ENCODE measurements at places on chromosomes 6 and 20. TPM values are rescaled to one million over a fixed set of nuclear protein-coding genes. Genes with fewer than 3 reads are reported as not detected.

- DNase-seq = no peak
Observed at GRCh38 chr6:56364431-56364826, 117.0 kb upstream of the COL21A1 start.

The PTPN1 gene
- total RNA-seq = 22.8 TPM

GRCh38 chr6:12420626-12421025, 130.5 kb downstream of the EDN1 start:
- DNase-seq = peak; percentile 21

- no peak for DNase-seq
Observed at GRCh38 chr20:18263723-18264122, 24.6 kb upstream of the ZNF133 start.

The CDH22 gene
- total RNA-seq = not detected

The SRC gene
- total RNA-seq = 7.6 TPM

DNA sequence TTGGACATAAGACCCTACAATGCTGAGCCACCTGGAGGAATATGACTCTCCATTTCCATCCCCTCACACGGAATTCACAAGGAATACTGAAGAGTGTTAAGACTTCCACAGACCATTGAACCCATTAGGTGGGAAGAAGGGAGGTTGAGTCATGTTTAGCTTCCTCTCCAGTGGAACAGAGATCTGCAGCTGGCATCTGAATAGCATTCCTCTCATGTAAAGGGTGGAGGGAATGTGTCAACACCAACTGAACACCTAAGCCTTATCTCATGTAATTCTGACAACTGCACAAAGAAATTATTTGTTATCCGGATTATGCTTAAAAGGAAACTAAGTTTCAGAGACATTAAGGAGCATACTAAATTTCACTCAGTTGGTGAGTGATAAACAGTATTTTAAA, 705.9 kb downstream of the MAFB start:
- no peak for DNase-seq

Data from H4 (cell line).